Activated T-helper 17 cell treated with anti-CD3 and anti-CD28 coated beads, Interleukin-2, amount 50 U/mL, for 72 hours (primary cell): ENCODE measurements at places on chromosomes 7 and 10. TPM values are rescaled to one million over a fixed set of nuclear protein-coding genes. Genes with fewer than 3 reads are reported as not detected.

GRCh38 chr7:77327067-77327931 is 88.8 kb downstream of the GSAP start:
- ATAC-seq = no peak

NPY4R gene
- not detected for total RNA-seq

SORCS1 gene
- not detected for total RNA-seq

- ATAC-seq = no peak
Observed at GRCh38 chr10:43027331-43027955, 49.4 kb upstream of the RET start.

DNA sequence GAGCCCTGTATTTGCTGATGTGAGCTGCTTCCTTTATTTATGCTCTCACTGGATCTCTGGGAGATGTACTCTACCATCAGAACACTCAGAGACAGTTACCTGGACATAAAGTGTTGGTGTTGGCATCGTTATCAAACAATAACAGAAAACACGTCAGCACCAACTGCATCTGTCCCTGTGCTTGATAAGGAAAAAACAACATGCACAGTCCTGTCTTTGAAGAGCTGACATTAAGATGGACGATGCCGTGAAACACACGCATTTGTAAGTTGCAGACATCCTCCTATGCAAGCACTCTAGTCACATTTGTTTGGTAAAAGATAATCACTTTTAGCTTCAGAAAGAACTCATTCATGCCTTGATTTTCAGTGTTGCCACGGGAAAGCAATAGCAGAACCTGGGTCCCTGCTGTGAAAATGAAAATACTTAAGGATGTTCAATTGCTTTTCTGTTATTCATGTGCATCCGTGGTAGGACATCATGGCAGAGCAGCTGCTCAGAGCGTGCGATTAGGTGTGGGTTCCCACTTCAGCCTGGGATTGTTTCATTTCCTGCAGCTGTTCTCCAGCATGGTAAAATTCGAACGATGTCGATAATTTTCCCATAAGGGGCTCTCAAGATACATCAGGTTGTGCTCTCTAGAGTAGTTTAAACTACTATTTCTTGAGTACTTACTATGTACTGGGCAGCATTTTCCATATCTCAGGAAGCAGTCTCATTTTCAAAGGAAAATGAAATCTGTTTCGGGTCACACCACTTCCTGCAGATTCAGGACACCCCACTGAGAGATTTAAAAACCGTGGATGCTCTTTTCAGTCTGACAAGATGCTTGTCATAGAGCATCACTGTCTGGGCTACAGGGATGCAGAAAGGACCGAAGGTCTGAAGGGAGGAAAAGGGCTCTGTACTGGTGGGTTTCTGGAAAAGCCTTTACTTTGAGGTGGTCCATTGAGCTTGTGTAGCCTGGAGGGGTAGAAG is 248.7 kb downstream of the CAMK1D start:
- no peak for ATAC-seq

DNA sequence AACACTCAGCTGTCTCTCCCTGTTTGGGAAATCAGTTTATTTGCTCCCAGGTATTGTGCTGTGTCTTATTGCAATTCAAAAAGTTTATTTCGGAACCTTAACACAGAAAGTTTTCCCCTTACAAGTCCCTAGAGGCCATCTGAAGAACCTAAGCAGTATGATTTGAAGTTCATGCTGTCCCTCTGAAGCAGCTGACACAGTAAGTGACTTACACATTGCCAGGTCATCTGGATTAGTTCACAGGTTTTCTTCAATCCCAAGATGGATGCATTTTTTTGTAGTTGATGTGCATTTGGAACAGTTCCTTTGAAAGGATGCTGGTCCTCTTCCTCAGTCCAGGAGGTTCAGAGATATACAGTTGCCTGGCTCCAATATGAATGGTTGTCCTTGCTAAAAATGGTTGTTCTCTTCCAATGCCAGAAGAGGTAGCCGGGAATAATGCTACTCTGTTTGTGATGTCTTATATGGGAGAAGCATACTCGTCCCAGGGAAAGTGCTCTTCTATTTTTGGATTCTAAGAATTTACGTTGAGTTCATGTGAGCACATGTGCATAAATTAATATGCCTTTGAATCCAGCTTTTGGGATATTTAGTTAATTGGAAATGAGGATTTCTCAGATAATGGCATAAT is 183.5 kb upstream of the PHYHIPL start:
- no peak for ATAC-seq

CCSER2 gene
- total RNA-seq = 107 TPM

GDF2 gene
- not detected for total RNA-seq

ADAM22 gene
- 0.82 TPM for total RNA-seq

GRCh38 chr7:158054081-158054480 is 533.5 kb downstream of the PTPRN2 start:
- ATAC-seq = no peak

ITGB8 gene
- total RNA-seq = 0.26 TPM

PDK4 gene
- not detected for total RNA-seq

GRCh38 chr7:83876593-83876992 is 227.7 kb upstream of the SEMA3E start:
- no peak for ATAC-seq

MACC1 gene
- 1.5 TPM for total RNA-seq

SPDYE5 gene
- not detected for total RNA-seq

DNA sequence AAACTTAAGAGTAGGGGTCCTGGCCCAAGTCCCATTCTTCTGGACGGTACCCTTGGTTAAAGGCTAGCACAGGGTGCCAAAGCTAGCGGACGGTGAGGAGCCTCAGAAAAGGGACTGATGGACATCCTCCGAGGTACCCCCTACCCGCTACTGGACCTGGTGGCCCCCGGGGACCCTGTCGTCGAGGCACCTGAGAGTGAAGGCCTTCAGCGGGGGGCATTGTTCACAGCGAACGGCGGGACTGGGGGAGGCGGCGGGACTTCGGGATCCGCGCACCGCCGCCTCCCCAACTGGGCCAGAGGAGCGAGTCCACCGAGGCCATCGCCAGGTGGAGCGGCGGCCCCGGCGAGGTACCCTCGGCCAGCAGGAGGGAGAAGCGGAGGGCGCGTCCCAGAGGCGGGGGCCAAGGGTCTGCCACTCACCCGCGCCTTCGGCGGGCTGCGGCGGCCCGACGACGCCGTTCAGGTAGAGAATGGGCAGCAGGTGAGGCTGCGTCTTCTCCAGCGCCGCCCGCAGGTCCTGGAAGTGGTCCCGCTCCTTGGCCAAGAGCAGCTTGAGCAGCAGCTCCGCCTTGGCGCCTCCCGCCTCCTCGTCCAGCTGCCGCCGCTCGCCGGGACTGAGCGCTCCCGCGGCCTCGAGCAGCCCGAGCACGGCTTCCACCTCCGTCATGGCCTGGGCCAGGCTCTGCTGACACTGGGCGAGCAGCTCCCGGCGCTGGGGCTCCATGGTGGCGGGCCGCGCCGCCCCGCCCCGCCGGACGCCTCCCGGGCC is 575 bp downstream of the DLG5 start:
- peak; percentile 78 for ATAC-seq

DNA sequence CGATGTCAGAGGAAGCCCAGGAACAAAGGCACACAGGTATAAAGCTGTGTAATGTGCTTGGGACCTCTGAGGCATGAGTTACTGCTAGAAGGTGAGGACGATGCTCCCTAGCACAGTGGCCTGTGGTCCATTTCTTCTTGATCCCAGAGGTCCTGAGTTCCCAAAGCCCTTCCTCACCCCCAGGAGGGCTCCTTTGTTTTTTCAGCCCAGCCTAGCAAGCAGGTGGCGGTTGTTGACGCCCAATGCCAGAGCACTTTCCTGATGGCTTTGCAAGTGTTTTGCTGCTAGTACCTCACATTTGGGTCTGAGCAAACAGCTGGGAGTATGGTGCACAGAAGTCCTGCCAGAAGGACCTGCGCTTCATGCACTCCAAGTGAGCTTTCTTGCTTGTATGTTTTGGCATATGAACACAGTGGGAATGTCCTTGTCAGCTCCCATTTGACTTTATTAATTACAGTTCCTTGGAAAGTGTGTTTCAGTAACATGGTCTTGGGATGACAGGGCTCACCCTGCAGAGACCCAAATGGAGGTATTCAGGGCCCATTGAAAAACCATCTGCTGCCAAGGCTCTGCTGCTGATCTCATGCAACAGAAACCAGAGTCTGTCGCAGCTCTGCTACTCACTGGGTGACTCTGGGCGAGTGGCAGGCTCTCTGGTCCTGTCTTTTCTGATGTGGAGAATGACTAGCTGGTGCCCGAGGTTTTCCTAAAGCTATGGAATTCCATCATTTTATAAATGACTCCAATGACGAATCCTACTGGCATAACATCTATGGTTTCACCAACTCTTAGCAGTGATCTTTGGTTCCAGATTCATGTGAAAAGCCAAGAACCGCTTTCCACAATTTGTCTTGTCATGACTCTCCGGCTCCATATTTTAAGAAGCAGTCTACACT is 134.9 kb downstream of the ARID5B start:
- peak; percentile 45 for ATAC-seq

AS3MT gene
- 1.6 TPM for total RNA-seq

DNA sequence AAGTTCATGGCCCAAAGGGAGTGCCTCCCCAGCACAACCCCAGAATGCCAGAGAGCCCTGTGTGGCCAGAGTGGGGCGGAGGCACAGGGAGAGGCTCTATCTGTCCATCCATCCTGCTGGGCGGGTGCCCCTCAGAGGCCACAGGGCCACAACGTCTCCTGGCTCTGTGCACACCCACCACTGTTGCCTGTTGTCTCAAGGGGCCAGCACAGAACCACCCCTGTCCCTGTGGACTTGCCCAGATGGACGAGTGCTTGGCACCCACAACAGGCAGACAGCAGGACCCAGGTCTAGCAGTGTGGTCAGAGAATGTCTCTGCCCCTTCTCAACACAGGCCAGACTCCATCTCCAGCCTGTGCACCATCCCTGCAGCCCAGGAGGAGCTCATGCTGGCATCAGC is 92.8 kb downstream of the PAXIP1 start:
- ATAC-seq = no peak
